ENCODE measurements at places on chromosomes 6 and 20. TPM values are rescaled to one million over a fixed set of nuclear protein-coding genes. Genes with fewer than 3 reads are reported as not detected.

The CALHM4 gene
- total RNA-seq, result not detected

The ZC2HC1B gene
- total RNA-seq, result not detected

The MSH5 gene
- 15.5 TPM for total RNA-seq

The CD24 gene
- total RNA-seq, result 307 TPM

The RAD21L1 gene
- not detected for total RNA-seq

The PHF3 gene
- 10.6 TPM for total RNA-seq

The CLPSL1 gene
- total RNA-seq, result not detected

The ZNF165 gene
- 1.2 TPM for total RNA-seq

The C20orf96 gene
- total RNA-seq, result 11.4 TPM

The WFDC2 gene
- not detected for total RNA-seq

The SLC32A1 gene
- total RNA-seq, result not detected

The KCNK16 gene
- total RNA-seq, result not detected

The PLTP gene
- 1.6 TPM for total RNA-seq

The APCDD1L gene
- total RNA-seq, result 0.07 TPM

The AIF1 gene
- total RNA-seq, result not detected

The BPIFB4 gene
- not detected for total RNA-seq

The CENPB gene
- total RNA-seq, result 124 TPM

The COL19A1 gene
- total RNA-seq, result not detected

The CAGE1 gene
- not detected for total RNA-seq

The CNKSR3 gene
- 6.5 TPM for total RNA-seq

The VNN1 gene
- 0.15 TPM for total RNA-seq

The ADIG gene
- not detected for total RNA-seq

The LAMA2 gene
- 0.30 TPM for total RNA-seq

The TRAPPC3L gene
- not detected for total RNA-seq

The NKX2-2 gene
- not detected for total RNA-seq

The MRPL2 gene
- 55.1 TPM for total RNA-seq

The SPEF1 gene
- total RNA-seq, result 1.9 TPM

The COX4I2 gene
- total RNA-seq, result not detected

The TRMT11 gene
- total RNA-seq, result 11.9 TPM

The MYMX gene
- not detected for total RNA-seq

The SSTR4 gene
- total RNA-seq, result 0.28 TPM

The HTR1B gene
- total RNA-seq, result 0.19 TPM

The TTBK1 gene
- total RNA-seq, result 0.02 TPM

The SAPCD1 gene
- total RNA-seq, result 5.2 TPM

The PBOV1 gene
- total RNA-seq, result not detected

The KHDC1L gene
- not detected for total RNA-seq

Data from A549 treated with Mapracorat at 1 μM for 4 hours (cell line).